CD4-positive, alpha-beta T cell treated with Interleukin-4 for 4 hours (primary cell): ENCODE measurements at places on chromosomes 6 and 20.

DNA sequence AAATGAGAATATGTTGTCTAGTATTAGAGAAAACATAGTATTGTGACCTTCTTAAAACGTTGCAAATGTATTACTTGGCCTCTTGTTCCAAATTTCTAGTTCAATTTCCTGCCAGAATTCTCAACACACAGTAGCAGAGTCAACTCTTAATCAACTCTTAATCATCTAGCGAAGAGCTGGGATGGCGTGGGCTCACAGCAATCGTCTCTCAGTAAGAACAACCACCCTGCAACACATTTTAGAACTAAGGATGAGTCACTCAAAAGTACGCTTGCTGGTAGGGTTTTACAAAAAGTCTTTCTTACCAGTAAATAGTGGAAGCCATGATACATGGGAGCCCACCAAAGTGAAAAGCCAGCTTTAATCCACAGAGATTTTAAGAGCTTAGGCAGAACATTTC lies 24.6 kb downstream of the GPR6 start:
- DNase-seq = no peak

- DNase-seq = no peak
These were observed 52.6 kb upstream of the NAA20 start for GRCh38 chr20:19964289-19965265.

GRCh38 chr6:42400886-42401612 lies 50.7 kb downstream of the TRERF1 start:
- no peak for DNase-seq

DNA sequence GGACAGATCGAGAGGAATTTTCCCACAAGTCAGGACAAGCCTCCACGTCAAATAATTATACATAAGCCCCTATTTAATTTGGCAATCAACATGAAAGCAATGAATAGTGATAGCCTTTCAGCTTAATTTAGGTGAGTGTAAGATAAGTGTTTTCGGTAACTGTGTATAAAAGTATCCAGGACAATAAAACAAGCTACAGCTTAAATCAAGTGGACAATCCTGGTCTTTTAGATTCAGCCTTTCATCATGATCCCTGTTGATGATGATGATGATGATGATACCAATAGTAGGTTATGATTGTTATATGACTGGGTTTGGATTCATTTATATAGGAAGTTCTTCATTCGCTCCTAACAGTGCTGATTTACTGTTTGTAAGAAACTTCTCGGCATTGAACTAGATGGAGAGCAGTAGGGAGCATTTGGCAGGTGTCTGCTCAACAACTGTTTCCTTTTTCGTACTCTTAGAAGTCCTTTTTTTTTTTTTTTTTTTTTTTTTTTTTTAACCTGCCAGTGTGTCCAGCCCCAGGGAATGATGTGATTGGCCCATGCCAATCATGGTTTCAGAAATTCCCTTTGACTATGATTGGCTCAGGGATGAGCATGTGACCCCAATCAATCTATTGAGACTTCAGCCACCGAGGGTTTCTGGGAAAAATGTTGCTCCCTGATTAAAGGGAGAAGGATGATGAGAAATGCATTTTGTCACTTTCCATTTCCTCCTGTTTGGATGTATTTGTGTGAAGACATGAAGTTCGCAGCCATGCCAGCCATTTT lies 11.3 kb upstream of the RNF182 start:
- no peak for DNase-seq

DNA sequence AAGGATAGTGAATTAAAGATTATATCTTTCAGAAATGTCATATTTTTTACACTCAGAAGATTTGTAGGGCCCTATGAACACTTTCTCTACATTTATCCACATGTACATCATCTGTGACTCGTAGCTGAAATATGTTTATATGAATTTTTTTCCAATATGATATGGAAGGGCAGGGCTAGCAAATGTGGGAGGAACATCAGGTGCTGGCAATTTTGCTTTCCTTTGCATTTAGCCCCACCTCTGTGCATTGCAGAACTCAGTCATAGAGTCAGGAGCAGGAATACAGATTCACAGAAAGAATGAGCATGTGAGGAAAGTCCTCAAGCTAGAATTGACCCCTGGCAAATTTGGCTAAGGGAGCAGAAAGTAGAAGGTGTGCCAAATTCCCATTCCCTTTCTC lies 129.9 kb downstream of the CRYBG1 start:
- DNase-seq = no peak
